ENCODE measurements at places on chromosomes 7 and 10.

- no peak for DNase-seq
Measured at GRCh38 chr10:8254350-8254749, 199.9 kb downstream of the GATA3 start.

DNA sequence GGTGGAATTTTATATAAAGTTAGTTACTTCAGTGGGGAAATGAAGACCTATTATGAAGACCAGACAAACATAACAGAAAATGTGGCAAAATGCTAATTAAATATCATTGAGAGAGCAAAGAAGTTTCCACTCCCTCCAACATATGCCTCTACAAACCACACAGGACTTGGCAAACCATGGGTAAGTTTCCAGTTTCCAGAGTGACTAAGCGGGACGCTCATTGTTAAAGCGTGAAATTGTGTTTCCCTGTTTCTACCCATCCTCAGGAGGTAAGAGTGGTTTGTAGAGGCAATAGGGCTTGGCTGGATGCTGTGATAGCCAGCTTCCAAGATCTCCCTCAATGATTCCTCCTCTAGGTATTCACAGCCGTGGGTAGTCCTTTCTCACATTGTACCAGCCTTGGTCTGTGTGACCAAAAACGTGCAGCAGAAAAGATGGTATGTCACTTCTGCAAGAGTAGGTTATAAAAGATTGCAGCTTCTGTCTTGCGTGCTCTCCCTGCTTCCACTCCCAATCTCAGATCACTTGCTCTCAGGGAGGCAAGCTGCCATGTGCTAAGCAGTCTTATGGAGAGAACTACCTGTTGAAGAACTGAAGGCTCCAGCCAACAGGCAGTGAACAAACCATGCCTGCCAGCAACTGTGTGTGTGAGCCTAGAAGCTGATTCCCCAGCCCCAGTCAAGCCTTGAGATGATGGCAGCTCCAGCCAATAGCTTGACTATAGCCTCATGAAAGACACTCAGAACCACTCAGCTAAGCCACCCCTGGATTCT, 35.7 kb downstream of the CBX3 start:
- no peak for DNase-seq

- DNase-seq: no peak
Measured at GRCh38 chr7:101896316-101896715, 78.9 kb downstream of the CUX1 start.

DNA sequence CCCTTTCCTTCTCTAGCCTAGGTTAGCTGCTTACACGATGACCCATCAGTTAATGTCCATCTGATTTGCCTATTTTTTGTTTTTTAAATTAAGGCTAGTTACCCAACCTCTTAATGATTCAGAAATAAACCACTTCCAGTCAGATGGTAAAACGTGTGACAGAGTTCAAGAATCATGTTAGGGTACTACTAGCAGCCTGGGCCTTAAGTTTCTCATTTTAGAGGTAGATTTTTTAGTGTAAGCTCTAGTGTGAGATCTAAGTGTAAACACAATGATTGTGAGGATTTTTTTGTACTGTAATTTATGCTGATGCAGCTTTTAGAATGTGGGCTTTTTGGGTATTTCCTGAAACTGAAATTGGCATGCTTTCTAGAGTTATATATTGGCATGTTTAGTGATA, 130.0 kb downstream of the CDK14 start:
- no peak for DNase-seq

DNA sequence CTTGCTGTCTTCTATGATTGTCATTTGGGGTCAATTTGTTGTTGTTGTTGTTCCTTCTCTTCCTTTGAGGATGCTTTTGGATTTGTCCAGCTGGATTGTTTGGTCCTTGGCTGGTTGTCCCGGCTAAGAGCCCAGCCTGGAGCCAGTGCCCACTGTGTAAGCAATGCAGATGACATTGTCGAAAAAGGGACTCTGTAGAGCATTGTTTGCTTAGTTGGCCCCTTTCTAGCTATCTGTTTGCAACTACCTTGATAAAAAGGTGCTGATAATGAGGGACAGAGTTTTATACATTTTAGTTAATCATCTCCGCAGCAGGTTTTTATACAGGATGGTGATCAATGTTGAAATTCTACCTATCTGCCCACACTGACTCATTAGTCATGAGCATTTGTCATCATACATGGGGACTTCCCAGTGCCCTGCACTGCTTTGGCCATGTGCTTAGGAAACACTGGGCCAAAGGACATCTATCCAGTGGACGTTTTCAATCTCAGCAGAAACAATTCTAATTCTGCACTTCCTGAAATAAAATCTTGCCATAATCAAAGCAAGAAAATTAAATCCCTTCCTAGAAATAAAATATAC, 311.9 kb downstream of the GRM8 start:
- DNase-seq: no peak

GRCh38 chr7:137120690-137121089, 222.8 kb downstream of the PTN start:
- no peak for DNase-seq

- no peak for DNase-seq
Measured at GRCh38 chr7:36186359-36187121, 33.5 kb downstream of the EEPD1 start.

DNA sequence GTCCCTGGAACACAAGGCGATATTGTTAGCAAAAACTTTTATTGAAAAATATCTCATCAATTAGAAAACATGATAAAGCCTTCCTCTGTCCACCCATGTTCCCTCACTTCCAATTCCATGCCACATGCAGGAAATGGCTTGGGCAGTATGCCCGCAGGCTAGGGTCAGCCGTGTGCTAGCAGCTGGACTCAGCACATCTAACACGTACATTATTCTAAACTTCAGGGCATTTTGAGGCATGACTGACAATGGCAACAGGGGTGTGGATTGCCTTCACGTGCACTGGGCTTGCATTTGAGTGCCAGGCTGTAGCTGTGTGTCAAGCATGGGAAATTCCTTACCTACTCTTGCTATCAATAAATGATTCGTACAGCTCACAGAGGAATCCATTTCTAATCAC, 642.1 kb downstream of the INHBA start:
- DNase-seq: no peak

DNA sequence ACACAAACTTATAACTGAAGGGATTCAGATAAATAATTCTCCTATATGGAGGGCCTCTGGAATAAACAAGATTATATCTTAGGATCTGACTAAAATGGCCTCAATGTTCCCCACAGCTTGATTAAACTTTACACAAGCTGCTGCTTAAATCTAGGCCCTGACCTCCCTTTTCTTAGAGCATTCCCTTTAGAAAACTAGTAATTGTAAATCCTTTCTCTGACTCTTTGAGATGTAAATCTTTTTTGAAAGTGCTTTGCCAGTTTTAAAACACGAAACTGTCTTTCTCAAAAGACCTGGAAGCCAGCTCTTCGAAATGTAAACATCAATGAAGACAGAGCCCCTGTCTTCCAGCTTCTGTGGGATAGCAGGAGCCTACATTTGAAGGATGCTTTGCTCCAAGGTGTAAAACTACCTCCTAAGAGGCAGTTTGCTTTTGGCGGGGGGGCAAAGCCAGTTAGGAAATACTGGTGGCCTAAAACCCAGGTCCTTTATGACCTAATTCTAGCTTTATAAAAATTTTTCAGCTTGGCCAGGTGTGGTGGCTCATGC, 758.7 kb downstream of the CNTNAP2 start:
- DNase-seq: no peak

- DNase-seq: no peak
Measured at GRCh38 chr7:44634187-44634838, 27.9 kb downstream of the OGDH start.

- DNase-seq: no peak
Measured at GRCh38 chr7:30831936-30832335, 60.7 kb downstream of the MINDY4 start.

GRCh38 chr7:3300221-3300650, 816 bp upstream of the SDK1 start:
- no peak for DNase-seq

GRCh38 chr10:88347022-88347421, 236.1 kb downstream of the RNLS start:
- no peak for DNase-seq

- no peak for DNase-seq
Measured at GRCh38 chr10:111072232-111072631, 4.6 kb upstream of the ADRA2A start.

DNA sequence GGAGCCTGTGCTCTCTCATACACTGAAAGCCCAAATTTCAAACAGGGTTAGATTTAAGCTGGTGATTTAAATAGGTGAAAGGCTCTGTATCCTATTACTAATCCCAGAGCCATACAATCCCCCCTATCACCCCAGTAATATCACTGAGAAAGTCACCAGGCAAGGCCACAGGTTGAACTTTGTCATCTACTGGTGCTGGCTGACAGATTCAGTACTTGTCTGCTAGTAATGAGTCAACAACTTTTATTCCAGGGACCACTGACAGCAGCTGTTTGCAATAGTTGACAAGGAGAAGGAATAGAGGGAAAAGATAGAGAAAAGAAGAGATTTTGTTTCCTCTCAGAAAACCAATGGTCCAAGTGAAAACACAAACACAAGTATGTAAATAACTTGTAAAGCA, 10.4 kb downstream of the ASB15 start:
- DNase-seq: no peak

DNA sequence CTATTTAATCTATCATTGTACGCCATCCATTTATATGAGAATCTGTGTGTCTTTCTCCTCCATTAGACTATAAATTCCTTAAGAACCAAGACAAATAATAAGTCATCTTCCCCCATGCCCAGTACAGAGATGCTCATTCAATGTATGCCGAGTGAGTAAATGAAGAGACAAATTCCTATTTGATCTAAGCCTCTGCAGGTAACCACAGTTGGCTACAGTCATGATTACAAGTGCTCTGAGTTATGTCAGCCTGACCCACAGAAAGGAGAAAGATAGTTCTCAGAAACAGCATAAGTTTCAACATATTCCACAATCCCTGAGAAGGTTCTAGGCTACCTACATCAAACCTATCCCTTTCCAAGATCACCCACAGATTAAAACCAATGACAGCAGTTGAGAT, 46.1 kb downstream of the MPP7 start:
- DNase-seq: no peak

DNA sequence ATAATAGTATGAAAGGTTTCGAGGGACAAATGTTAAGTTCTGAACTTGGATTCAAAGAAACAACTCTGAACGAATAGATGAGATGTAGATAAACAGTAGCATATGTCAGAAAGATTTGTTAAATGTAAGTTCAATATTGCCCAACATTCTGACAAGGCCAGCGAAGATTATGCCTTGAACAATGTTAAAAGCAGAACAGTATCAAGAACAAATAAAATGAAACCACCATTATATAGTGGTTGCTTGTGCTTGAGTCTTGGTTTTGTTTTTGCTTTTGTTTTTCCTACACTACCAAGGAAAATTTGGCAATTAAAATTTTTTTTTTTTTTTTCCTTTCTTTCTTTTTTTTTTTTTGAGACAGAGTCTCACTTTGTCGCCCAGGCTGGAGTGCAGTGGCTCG, 66.4 kb downstream of the PLXDC2 start:
- DNase-seq: no peak

- DNase-seq: no peak
Measured at GRCh38 chr10:122454071-122454470, 382 bp upstream of the ARMS2 start.

- no peak for DNase-seq
Measured at GRCh38 chr7:17183630-17184328, 114.7 kb upstream of the AHR start.

- DNase-seq: no peak
Measured at GRCh38 chr10:133162910-133163856, 3.2 kb downstream of the KNDC1 start.

DNA sequence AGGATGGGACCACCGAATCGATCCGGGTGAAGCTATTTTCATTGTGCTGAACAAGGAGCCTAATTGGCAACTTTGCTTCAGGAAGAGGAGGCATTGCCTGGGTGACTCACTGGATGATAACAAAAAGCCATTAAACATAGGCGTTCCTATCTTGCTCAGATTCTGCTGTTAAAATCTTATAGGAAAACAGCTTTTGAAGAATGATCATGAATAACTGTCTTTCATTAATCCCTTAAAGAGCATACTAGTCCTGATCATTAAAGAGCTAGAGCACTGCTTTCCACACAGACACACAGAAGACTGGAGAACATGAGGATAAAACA, 174.2 kb upstream of the IMMP2L start:
- DNase-seq: no peak

GRCh38 chr10:28505359-28505959, 27.5 kb upstream of the WAC start:
- DNase-seq: no peak

DNA sequence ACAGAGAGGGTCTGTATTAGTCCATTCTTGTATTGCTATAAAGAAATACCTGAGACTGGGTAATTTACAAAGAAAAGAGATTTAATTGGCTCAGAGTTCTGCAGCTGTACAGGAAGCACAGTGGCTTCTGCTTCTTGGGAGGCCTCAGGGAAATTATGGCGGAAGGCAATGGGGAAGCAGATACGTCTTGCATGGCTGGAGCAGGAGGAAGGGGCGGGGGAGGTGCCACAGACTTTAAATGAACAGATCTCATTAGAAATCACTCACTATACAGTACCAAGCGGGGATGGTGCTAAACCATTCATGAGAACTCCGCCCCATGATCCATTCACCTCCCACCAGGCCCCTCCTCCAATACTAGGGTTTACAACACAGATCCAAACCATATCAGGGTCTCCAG, 3.7 kb upstream of the CALU start:
- DNase-seq: no peak
